Nucleus accumbens (tissue), 56 donors: ENCODE measurements at places on chromosomes 1 and 21.

DNA sequence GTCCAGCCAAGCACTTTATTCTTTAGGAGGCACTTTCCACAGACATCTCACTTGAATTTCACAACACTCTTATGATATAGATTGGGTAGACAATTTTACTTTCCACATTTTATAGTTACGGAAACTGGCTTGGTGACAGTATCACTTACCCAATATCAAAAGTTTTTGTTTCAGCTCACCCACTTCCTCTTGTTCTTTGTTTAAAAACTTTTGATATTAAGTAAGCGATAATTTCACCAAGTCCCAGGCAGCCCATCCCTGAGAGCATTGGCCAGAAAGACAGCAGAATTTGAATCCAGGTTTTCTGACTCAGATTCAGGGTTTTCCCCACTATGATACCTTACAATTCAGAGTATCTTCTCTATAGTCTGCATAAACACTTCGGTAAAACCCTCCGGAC is 60.0 kb downstream of the LRIG2 start:
- no peak for DNase-seq

DNA sequence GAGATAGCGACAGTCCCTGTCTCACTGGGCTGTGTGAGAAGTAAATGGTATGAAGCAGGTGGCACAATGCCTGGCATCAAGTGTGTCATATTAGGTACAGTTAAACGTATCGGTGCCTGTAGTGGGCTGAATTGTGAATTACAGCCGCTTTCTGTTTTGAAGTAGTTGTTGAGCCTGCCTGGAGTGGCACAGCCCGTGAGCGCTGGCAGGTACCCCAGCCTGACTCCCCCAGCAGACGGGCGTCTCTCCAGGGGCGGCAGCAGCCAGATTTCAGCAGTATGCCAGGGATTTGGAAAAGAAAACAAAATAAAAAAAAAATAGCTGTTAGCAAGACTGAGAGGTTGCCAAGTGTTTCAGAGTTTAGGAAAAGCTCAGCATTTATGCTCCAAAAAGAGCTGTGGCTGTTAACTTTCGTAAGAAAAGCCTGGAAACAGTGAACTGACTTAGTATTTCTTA is 26.6 kb upstream of the GPR153 start:
- DNase-seq, result peak; percentile 26

DNA sequence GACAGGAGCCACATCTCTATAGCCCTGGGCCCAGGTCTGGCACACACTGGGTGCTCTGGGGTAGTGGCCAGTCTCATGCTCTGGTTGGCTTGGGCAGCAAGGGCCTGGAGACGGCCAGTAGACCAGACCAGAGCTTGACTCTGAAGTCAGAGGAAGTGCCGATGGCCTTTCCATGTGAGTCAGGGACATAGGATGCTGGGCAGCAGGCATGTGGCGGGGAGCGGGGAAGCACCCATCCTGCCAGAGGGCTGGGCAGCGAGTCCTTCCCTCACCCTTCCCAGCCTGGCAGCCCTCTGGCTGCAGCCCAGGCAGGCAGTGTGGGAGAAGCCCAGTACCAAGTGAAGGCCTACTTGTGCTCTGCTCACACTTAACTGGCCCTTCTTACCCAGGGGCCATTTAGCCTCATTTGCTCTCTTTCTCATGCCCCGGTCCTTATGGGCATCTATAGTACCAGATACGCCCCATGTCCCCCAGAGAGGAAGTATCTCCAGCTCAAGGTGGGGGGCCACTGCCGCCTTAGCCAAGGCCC is 3.3 kb downstream of the GPR153 start:
- no peak for DNase-seq

GRCh38 chr1:4270651-4271337 is 370.7 kb upstream of the C1orf174 start:
- DNase-seq, result no peak

DNA sequence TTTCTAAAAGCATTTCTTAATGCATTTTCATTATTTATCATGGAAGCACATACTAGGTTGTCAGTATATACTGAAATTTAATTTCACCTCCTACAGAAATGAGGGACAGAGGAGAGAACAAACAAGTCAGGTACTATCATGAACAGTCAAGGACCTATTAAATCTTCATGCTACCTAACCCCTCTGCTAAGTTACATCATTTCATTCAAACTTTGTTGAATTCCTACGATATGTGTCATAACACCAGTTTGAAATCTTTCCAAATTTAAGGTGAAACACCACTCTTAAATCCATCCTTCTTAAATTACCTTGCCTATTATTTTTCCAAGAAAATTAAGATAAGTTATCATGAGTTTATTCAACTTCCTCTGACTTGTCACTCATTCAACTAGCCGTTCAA is 78.9 kb downstream of the DENND1B start:
- no peak for DNase-seq

GRCh38 chr1:31476891-31477846 is 64.2 kb downstream of the SERINC2 start:
- DNase-seq, result no peak

GRCh38 chr21:39353295-39353694 is 4.4 kb upstream of the HMGN1 start:
- no peak for DNase-seq

DNA sequence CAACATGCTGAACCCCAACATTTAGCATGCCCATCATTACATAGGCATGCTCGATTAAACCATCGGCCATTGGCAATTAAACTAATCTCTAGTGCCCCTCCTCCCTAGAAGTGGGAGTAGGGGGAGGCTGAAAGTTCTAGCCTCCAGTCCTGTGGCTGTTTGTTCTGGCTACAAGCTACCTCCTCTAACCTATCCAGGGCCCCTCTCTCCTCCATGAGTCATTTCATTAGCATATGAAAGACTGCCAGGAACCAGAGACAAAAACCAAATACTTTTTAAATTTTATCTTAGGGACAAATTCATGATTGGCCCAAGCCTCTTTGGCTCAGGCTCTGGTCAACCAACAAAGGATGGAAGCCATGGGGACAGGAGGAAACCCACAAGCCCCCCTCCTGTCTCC is 231.1 kb downstream of the CACNA1E start:
- no peak for DNase-seq

DNA sequence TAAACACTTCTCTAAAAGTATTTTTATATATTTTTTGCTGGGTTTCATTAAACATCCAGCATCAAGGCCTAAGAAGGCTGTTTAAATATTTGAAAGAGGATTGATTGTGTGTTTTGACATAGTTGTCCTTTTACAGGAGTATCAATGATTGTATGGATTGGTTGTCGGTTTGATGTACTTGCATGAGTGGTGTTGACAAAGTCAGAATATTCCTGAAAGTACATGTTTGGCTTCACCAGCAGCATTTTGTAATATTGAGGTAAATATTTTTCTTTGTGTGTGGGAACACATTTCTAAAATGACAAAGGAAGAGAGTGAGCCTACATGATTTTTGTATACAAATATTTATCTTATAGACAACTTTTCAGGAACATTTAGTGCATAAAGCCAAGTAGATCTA is 269.7 kb downstream of the PTBP2 start:
- no peak for DNase-seq
